Activated naive CD4-positive, alpha-beta T cell treated with anti-CD3 and anti-CD28 coated beads, Interleukin-2, amount 50 U/mL, for 72 hours (primary cell): ENCODE measurements at places on chromosomes 5 and 9. TPM values are rescaled to one million over a fixed set of nuclear protein-coding genes. Genes with fewer than 3 reads are reported as not detected.

The ZNF367 gene
- total RNA-seq = 42.6 TPM

The F2RL2 gene
- not detected for total RNA-seq

The FAM170A gene
- not detected for total RNA-seq

The ANKHD1 gene
- 107 TPM for total RNA-seq

The PCDHA5 gene
- total RNA-seq = not detected

The ZNF454 gene
- total RNA-seq = not detected

The TRMO gene
- 16.3 TPM for total RNA-seq

DNA sequence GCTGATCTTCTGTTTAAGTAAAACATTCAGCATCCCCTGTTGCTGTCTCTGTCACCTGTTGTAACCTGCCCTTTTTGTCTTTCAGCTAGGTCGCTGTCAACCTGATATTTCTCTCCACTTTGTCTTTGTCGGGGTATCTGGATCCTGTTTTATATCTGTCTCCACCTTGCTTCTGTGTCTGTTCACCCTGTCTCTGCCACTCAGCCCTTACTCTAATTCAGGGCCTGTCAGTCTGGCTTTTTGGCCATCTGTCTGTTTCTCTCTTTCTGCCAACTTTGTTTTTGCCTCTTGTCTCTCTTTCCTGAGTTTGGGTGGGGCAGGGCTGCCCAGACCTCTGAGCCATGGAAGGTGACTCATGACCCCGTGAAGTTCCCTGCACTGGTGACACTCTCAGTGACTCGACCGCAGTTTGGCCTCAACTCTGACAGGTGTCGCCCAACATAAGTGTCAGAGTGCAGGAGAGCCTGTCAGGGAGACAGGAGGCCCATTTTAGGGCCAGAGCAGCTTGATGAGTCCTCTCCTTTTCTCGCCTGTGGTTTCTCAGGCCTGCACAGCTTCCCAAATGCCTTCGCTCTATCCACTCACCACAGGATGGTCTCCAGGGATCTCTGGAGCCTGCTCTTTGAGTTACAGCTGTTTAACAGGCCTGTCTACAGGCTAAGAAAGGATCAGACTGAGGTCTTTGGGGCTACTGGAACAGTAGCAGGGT lies 868 bp downstream of the ZBTB43 start:
- DNase-seq = peak; percentile 77

GRCh38 chr5:6632324-6632887 lies 438 bp downstream of the NSUN2 start:
- no peak for DNase-seq

DNA sequence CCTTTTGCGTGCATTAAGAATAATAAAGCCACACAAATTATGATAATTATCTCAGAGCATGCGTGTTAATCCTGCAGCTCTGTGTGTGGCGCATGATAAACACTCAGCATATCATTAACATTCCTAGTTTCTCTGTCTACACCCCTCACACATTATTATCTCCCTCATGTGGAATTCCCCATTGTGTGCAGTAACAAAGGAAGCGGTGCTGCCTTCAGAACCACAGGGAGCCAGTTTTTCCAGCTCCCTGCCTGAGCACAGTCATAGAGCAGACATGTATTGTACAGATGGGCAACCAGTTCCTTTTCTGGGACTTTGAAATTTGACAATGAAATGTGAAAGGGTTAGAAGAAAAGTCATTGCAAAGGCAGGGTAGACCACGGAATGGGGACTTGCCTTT lies 1365.5 kb upstream of the CDH9 start:
- no peak for DNase-seq

DNA sequence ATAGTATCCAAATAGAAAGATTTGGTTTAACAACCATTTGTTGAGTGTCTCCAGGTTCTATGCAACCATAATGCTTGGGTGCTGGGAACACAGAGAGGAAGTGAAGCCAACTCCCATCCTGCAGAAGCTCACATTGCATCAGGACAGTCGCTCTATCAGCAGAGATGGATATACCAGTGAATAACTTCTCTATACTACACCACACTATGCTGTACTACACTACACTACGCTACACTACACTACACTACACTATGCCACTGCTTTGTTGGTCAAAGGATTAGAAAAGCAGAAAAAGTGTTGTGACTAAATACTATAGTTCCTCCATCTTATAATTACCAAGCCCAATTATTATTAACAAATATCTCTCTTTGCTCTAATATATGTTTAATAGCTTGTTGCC lies 89.2 kb upstream of the PRRC1 start:
- DNase-seq = no peak

DNA sequence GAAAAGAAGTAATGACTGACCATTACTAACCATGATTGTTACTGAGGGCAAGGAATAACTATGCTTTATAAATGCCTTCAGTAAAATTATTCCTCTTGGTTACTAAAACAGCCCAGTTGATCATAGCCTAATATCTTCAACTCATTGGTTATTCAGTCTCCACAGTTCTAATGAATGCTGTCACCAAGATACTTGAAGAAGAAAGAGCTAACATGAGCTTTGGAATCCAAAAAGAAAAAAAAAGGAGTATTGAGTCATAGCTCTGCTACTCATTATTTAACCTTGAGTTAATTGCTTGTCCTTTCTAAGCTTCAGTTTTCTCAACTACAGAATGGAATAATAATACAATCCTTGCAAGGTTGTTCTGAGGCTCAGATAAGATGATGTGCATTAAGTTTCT lies 187.7 kb downstream of the BRINP1 start:
- DNase-seq = no peak

DNA sequence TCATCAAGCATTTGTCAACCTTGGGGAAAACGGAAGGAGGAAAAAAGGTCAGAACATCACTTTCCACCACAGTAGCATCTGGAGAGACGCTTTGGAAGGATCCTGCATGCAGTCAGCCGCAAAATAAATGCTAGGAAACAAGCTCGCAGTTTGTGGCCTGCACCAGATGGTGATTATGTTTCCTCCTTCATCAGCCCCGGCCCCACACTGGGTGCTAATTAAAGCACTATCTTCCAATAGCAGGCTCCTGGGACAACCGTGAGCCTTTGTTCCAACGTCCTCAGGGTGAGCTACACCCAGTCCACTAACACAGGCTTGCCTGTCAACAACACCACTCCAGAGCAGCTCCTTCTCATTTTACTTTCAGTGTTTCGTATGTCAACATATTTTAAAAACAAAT lies 64.0 kb downstream of the RNF130 start:
- no peak for DNase-seq

DNA sequence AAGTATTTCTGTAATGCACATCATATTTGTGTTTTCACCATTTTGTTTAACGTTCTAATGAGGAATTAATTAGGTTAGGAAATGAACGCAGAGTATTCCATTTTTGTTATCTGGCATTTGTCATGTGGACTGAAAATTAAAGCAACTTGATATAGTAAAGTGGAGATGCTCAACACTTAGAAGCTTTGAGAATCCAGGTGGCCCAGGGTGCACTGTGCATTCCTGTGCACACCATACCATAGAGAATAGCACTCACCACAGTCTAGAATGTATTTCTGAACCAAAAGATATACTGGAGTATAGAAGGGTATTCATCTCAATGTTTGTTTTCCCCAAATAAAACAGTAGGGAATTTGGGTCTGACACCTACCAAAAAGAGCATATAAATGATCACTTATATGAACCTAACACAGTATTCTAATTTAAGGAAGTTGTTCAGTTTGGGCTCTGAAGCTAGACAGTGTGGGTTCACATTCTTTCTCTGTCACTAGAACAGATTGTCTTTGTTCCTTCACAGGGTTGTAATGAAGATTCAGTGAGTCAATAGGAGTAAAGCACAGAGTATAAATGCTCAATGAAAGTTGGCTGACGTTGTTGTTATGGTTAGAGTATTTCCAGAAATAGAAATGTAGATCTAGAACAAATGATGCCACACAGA lies 125.6 kb upstream of the DMRT1 start:
- DNase-seq = no peak

- DNase-seq = no peak
Observed at GRCh38 chr9:453832-454231, 239.2 kb downstream of the DOCK8 start.

DNA sequence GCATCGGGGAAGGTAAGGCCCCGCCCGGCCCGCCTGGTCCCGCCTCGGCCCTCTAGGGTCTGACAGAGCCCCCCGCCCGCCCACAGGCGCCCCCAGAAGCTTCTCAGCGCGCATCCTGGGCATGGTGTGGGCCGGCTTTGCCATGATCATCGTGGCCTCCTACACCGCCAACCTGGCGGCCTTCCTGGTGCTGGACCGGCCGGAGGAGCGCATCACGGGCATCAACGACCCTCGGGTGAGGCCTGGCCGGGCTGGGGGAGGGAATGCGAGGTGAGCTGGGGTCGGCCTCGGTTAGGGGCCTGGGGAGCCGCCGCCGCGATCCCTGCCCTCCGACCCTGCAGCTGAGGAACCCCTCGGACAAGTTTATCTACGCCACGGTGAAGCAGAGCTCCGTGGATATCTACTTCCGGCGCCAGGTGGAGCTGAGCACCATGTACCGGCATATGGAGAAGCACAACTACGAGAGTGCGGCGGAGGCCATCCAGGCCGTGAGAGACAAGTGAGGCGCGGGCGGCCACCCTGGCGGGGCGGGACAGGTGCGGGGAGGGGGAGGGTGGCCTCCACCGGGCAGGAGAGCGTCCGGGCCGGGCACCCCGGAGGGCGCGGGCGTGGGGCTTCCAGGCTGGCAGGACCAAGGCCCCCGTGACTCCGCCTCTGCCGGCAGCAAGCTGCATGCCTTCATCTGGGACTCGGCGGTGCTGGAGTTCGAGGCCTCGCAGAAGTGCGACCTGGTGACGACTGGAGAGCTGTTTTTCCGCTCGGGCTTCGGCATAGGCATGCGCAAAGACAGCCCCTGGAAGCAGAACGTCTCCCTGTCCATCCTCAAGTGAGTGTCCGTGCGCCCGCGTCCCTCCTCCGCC lies 7.1 kb downstream of the LRRC26 start:
- DNase-seq = no peak

GRCh38 chr9:89342948-89343347 lies 24.6 kb downstream of the SECISBP2 start:
- no peak for DNase-seq

DNA sequence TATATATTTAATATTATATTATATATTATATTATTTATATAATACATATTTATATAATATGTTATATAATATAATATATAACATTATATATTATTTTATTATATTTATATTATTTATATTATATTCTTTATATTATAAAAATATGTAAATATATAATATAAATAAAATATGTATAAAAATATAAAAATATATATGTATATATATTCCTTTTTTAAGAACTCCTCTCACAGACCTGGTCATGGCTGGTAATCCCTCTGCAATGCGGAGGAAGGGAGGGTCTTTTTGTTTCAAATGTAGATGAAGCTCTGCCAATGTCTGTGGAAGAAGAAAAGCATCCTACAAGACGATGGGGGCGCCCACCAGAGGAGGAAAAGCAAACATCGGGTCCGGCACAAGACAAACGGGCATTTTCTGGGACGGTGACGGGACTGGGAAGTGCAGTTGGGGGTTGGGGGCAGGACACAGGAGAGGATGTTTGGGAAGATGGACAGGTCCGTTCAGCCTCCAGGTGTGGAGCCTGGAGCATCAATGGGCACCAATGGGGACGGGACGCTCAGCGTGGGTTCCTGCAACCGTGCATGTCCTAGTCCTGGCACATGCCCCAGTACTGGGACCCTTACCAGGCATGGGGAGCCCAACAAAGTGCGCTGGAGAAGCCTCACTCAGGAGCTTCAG lies 194.0 kb downstream of the IRX1 start:
- no peak for DNase-seq

- no peak for DNase-seq
Observed at GRCh38 chr9:96413302-96414221, 4.6 kb downstream of the ZNF367 start.

GRCh38 chr5:6759401-6759800 lies 46.2 kb downstream of the TENT4A start:
- DNase-seq = no peak
